ENCODE measurements at places on chromosomes 3 and 15.

GRCh38 chr3:186110975-186111974, 2.4 kb upstream of the ETV5 start:
- no peak for DNase-seq

- no peak for DNase-seq
These were observed 3.1 kb upstream of the BHLHE40 start for GRCh38 chr3:4976109-4976508.

DNA sequence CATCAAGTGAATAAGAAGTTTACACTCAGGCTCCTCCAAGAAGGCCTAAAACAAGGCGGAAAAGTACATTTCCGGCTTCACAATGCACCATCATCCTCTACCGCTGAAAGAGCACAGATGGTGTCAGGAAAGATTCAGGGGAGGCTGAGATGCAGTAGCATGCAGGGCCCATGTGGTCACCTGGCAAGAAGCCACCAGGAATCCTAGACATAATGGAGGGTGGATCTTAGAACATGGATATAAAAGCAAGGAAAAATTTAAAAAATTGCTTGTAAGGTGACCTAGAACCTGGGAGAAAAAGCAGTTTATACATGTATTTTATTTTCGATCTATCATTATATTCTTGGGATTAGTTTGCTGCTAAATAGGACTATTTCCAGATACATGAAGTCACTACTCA, 21.9 kb upstream of the OTOL1 start:
- DNase-seq, result no peak

- no peak for DNase-seq
These were observed 118.7 kb upstream of the KLHL25 start for GRCh38 chr15:85913461-85913860.

DNA sequence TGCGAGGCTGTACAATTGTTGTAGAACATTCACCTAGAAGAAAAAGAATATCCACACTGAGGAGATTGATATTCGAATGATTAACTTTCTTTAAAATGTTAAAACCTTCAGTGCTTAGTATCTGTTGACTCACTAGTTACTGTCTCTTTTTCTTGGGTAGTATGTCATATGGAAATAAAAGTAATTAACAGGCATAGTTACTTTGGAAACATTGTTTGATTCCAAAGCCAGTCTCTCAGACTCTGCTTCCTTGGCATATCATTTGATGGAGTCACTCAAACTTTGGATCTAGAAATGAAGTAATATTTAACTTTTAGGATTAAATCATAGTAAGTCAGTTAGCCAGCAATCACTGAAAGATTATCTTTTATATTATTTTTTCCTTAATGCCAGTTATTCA, 63.4 kb downstream of the MAP2K5 start:
- no peak for DNase-seq

GRCh38 chr3:23159929-23160328, 43.2 kb upstream of the UBE2E2 start:
- peak; percentile 64 for DNase-seq

DNA sequence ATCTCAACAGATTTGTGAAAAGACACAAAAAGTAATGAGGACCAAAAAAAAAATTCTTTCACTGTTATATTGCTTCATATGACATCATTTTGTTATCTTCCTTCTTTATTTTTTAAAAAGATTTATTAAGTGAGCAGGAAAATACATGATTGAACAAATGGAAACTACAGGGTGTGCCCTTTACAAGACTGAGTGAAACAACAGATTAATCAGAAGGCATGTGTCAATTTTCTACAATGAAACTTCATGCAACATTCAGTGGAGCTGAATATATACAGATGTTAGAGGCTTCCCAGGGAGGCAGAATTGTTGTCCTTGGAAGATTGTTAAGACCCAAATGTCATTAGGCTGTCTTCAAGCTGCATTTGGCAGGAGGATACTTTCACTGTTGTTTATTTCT, 28.4 kb upstream of the SLC2A2 start:
- DNase-seq, result no peak

DNA sequence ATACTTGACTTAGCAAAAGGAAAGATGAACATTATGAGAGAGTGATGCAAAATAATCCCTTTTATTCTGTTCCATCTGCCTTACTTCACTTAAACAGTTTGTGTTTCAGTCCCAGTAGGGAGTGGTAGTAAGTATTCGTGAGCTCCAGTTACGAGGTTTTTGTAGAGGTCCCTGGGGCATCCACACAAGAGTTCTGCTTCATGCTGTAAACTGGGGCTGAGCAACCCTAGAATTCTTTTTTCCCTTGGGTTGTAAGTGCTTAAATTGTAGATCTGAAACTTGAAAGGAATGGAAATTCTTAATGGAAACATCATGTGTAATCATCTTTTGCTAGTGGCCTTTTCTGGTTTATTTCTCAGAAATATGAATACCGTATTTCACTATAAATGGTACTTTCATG, 79.5 kb downstream of the SEMA6D start:
- no peak for DNase-seq

- no peak for DNase-seq
These were observed 205.2 kb upstream of the ROBO2 start for GRCh38 chr3:76834657-76835056.

DNA sequence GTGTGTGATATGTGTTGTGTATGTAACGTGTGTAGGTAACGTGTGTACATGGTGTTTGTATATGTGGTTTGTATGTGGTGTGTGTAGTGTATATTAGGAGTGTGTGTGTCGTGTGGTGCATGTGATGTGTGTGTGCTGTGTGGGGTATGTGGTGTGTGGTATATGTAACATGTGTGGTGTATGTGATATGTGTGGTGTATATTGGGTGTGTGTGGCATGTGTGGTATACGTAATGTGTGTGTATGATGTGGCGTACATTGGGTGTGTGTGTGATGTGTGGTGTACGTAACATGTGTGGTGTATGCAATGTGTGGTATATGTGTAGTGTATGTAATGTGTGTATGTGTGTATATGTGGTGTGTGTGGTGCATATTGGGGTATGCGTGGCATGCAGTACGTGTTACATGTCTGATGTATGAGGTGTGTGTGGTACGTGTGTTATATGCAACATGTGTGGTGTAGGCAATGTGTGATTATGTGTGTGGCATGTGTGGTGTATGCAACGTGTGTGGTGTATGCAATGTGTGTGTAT, 41.2 kb downstream of the ARRDC4 start:
- no peak for DNase-seq

DNA sequence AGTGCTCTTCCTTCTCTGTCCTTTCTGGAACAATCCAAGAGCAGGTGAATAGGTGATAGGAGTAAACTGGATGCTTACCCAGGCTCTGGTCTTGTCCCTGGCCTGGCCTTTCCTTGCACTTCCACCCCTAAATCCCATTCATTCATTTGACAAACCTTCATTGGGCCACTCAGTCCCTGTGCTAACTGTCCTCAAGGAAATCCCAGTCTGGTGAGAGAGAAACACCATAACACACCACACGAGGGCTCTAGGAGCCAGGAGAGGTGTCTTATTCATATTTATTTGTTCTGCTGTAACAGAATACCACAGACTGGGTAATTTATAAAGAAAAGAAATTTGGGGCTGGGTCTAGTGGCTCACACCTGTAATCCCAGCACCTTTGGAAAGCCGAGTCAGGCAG, 22.8 kb downstream of the EFCC1 start:
- DNase-seq, result peak; percentile 37

- DNase-seq, result no peak
These were observed 4.5 kb upstream of the MASP1 start for GRCh38 chr3:187296058-187296457.

DNA sequence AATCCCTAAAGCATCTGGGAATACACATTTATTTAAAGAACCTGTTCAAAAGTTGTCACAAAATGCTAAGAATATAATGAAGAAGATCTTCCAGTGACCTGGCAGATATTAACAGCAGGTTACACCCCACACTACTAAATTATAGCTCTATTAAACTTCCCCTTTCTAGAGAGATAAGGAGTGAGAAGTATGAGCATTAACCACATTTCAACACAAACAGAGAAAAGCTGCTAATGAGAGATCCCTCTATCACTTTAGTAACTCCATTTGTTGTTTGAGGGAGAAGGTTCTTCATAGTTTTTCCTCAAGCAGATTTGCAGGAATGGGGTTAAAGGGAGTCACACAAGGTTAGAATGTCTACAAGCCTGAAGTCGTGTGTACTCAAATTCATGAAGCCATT, 3.6 kb downstream of the COL8A1 start:
- no peak for DNase-seq

DNA sequence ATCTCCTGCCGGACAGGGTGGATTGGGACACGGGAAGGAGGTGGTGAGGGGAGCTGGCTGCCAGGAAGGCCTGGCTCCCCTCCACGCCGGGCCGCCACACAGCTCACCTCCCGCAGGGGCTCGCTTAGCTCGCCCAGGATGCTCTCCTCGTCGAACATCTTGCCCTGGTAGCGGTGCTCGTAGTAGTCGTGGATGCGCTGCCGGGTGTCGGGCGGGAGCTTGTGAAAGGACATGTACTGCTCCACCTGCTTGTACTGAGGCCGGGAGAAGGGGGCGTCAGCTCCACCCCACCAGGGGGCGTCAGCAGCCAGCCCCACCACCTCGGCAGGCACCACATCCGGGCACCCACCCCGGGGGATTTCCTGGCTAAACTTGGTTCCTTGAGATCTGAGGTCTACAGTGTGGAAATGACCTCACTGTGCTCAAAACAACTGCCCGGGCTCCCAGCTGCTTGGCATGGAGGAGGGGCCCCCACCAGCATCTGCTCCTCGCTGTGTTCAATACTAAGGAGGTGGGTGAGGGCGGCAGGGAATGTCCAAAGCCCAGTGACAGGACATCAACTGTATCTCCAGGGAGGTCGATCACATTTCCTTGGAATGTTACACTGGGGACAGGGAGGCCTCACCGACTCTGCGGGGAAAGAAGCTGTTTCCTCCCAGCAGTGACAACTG, 43.4 kb downstream of the HCN4 start:
- DNase-seq, result no peak

DNA sequence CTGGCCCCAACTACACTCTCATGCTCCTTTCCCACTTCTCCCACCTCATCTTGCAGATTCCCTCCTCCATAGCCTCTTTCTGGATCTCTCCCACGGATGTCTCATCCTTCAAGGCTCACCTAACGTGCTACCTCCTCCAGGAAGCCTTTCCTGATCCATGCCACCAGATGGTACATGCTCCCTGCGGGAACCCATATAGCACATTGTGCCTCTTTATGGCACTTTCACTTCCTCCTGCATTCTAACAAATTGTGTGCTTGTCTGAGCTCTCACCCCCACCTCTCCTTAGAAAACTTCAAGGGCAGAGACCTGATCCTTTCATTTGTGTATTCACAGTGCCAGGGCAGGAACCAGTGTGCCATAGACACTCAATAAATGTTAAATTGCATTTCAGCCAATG, 63.0 kb downstream of the HES1 start:
- DNase-seq, result no peak

DNA sequence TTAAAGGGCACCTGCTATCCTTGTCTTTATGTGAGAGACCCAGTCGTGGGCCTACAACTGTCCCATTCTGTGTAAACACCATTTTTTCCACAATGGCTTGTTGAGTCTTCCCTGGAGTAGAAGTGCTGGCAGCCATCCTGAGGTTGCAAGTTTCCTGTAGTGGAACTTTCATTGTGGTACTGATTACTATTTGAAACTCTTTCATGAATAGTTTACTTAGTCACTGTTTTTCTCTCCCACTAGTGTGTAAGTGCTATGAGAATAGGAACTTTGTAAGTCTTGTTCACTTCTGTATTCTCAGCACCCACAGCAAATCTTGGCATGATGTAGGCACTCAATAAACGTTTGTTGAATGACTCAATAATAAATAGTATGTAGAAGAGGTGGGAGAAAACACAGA, 48.6 kb downstream of the RARB start:
- DNase-seq, result no peak

DNA sequence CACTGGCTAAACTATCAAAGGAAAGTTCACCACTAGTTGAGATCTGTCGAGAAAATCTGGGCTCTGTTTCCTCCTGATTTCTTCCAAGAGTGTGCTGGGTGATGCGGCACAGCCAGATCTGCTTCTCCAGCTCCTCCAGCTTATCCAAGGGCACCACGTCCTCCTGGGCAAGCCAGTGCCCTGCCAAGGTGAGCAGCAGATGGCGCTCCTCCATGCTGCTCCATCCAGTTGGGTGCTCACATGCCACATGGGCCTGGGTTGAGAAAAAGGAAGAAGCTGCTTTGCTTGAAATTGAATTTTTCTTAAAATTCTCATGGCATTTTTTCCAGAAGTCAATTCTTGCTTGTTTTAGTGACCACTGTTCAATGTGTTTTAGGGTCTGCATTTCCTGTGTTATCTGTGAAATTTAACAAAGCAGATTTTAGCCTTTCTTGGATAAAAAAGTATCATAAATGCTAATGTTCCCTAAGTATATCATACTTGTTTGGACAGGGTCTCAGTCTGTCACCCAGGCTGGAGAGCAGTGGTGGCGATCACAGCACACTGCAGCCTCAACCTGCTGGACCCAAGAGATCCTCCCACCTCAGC, 47.3 kb downstream of the EIF3J start:
- no peak for DNase-seq

- no peak for DNase-seq
These were observed 361.9 kb downstream of the CLSTN2 start for GRCh38 chr3:140296796-140297352.

DNA sequence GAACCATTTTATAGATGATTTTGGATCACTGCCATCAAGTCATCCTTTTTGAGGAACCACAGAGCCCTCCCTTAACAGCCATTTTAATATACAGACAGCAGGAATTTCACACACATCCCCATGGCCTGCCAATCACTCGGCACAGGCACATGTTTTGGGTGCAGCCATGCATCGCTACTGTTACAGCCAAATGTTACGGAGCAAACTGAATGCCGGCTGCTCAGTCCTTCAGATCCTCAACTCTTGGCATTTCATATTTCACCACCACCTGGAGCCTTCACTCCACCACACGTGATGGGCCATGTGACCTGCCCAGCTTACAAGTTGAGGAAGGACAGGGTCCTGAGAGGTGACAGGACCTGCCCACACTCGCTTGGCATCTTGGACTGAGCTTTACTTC, 90.8 kb downstream of the OXNAD1 start:
- no peak for DNase-seq

DNA sequence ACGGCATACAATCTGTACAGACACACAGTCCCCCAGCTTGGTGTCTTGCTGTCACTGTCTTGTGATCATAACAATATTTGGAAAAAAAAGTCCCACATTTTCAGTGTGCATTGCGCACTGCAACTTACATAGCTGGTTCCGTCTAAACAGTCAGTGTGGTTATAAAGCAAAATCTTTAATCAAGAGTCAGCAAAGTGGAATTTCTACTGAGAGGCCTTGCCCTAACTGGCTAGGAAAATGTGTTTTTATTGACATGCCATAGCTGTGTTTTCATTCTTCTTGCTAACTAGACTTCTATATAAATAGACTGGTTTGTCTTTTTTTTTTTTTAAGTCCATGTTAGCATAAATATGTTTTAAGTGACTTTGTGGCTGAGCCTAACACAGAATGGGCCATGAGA, 174.8 kb downstream of the POLR2M start:
- DNase-seq, result no peak

Measured in RWPE1 (cell line).